ENCODE measurements at places on chromosomes 1 and 21. TPM values are rescaled to one million over a fixed set of nuclear protein-coding genes. Genes with fewer than 3 reads are reported as not detected.

- H3K4me1 ChIP-seq: no peaks in the 10 kb centered on the region
- H3K27me3 ChIP-seq: no peaks in the 10 kb centered on the region
- no peak for DNase-seq
- peaks cover 11% of the 10 kb centered on the region for H3K36me3 ChIP-seq
Measured at GRCh38 chr1:168408884-168409283, 128.2 kb downstream of the TBX19 start.

- H3K27ac ChIP-seq: no peak overlapping the region
- H3K36me3 ChIP-seq: no peaks in the 10 kb centered on the region
- DNase-seq: no peak
- H3K4me1 ChIP-seq: no peaks in the 10 kb centered on the region
Measured at GRCh38 chr1:231630558-231631205, 4.1 kb downstream of the DISC1 start.

- no peak for DNase-seq
- no peaks in the 10 kb centered on the region for H3K36me3 ChIP-seq
- no peaks in the 10 kb centered on the region for H3K4me1 ChIP-seq
- no peak overlapping the region for H3K27ac ChIP-seq
- H3K4me3 ChIP-seq: no peak overlapping the region
Measured at GRCh38 chr21:41615613-41616012, 107.7 kb upstream of the TMPRSS2 start.

DNA sequence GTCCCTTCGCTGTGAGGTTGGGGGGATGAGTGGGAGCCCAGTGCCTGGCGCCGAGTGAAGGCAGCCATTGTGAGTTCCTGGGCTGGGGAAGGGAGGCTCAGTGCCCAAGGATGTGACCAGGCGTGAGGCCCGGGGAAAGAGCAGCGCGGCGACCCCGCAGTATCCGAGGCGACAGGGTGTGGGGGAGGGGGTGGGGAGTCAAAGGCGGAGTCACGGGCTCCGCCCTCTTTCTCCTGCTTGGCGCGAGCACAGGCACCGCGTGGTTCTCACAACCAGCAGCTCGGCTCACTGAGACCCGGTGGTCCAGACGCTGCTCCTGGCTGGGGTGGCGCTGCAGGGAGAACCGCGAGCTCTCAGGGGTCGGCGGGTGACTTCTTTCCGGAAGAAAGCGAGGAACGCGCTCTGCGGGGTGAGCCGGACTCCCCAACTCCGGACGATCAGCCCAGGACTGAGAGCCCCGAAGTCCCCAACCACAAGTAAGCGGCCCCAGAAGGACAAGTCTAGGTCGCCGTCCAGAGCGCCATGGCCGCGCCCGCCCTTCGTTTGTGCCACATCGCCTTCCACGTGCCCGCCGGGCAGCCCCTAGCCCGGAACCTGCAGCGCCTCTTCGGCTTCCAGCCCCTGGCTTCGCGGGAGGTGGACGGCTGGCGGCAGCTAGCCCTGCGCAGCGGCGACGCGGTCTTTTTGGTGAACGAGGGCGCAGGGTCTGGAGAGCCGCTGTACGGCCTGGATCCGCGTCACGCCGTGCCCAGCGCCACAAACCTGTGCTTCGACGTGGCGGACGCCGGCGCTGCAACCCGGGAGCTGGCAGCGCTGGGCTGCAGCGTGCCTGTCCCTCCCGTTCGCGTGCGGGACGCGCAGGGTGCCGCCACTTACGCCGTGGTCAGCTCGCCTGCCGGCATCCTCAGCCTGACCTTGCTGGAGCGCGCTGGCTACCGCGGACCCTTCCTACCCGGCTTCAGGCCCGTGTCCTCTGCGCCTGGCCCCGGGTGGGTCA, at the start of gene HPDL:
Gene HPDL (plus strand): TSS at position 269 of the 997 bp plus-strand sequence. CDS start 254 bp downstream, at position 523.
- peak; percentile 94 for DNase-seq
- peaks cover 27% of the 10 kb centered on the region for H3K36me3 ChIP-seq
- H3K27ac ChIP-seq: no peak within 1 kb of the TSS
- no peaks in the 10 kb centered on the region for H3K27me3 ChIP-seq
- H3K4me3 ChIP-seq: peak within 1 kb of the TSS; percentile 75

DNA sequence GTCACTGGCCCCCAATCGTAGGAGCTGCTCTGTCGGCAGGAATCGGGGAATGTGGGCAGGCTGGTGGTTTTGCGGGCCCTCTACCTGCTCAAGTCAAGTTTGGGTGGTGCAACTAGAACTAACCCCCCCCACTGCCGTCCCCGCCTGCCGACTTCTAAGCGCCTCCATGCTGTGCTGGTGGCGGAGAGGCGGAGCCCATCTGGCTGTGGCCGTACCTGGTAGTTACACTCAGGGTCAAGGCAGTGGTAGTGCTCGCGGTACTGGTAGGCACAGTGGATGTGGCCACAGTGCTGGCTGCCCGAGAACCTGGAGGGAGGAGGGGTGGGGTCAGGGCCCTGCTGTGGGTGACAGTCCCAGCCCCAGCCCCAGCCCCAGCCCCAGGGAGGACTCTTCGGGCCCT, 140.0 kb downstream of the CASZ1 start:
- H3K4me1 ChIP-seq: no peaks in the 10 kb centered on the region
- peaks cover 4% of the 10 kb centered on the region for H3K36me3 ChIP-seq
- no peak overlapping the region for H3K4me3 ChIP-seq
- no peak for DNase-seq

- H3K27me3 ChIP-seq: no peaks in the 10 kb centered on the region
- no peaks in the 10 kb centered on the region for H3K36me3 ChIP-seq
- H3K4me3 ChIP-seq: no peak overlapping the region
- peak; percentile 43 for DNase-seq
- H3K27ac ChIP-seq: no peak overlapping the region
Measured at GRCh38 chr1:20439282-20439681, 46.7 kb downstream of the CAMK2N1 start.

DNA sequence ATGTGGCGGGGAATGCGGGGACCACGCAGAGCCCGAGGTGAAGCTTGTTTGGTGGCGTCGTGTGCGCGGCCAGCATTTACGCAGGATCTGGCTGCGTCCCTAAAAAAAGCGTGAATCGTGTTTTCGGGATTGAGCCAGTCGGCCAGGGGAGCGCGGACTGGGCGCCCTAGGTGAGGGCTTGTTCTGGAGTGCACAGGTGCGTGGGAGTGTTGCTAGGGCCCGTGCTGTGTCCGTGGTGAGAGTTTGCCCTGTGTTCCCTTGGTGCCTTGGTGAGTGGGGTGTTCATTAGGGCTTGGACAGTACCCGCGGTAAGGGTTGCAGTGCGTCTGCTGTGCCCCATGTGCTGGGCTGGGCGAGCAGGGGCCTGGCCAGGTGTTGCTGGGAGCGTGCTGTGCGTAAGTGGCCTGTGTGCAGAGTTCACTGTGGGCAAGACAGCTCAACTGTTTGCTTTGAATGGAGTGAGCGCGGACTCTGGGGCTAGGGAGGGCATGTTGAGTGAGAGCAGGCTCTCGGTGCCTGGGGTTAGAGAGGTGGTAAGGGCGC, 673 bp downstream of the CD46 start:
- peaks cover 14% of the 10 kb centered on the region for H3K36me3 ChIP-seq
- H3K4me3 ChIP-seq: peak overlapping the region; percentile 99
- no peak overlapping the region for H3K27ac ChIP-seq
- no peak for DNase-seq
- H3K27me3 ChIP-seq: no peaks in the 10 kb centered on the region
- peaks cover 3% of the 10 kb centered on the region for H3K4me1 ChIP-seq

- H3K27me3 ChIP-seq: no peaks in the 10 kb centered on the region
- no peak overlapping the region for H3K4me3 ChIP-seq
- no peaks in the 10 kb centered on the region for H3K36me3 ChIP-seq
- H3K27ac ChIP-seq: no peak overlapping the region
- H3K4me1 ChIP-seq: no peaks in the 10 kb centered on the region
Measured at GRCh38 chr1:116690849-116691406, 23.4 kb upstream of the IGSF3 start.

- no peaks in the 10 kb centered on the region for H3K36me3 ChIP-seq
- H3K27ac ChIP-seq: no peak overlapping the region
- H3K4me3 ChIP-seq: no peak overlapping the region
- no peak for DNase-seq
- no peaks in the 10 kb centered on the region for H3K27me3 ChIP-seq
- no peaks in the 10 kb centered on the region for H3K4me1 ChIP-seq
Measured at GRCh38 chr1:119040489-119040888, 52.3 kb upstream of the TBX15 start.

DNA sequence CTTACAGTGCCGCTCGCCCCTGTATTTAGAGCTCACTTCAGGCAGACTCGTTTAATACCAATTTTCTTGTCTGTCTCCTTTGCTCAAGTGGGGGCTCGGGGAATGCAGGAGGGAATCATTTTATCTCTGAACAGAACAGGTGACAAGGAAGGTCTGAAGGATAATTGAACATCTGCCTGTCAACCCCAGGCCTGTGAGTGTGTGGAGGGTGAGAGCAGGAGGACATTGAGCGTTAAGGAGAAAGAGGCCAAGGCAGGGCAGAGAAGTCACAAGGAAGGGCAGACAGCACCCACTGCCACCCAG, 9.7 kb upstream of the PEF1 start:
- no peaks in the 10 kb centered on the region for H3K27me3 ChIP-seq
- DNase-seq: no peak
- H3K4me3 ChIP-seq: no peak overlapping the region
- H3K36me3 ChIP-seq: no peaks in the 10 kb centered on the region
- no peak overlapping the region for H3K27ac ChIP-seq

The KCNJ9 gene
- total RNA-seq: 0.09 TPM

The EFNA1 gene
- total RNA-seq: 1.9 TPM

The NAV1 gene
- 21.6 TPM for total RNA-seq

The SEC16B gene
- 0.70 TPM for total RNA-seq

The HIPK1 gene
- 65.7 TPM for total RNA-seq

The HAO2 gene
- 0.61 TPM for total RNA-seq

The RORC gene
- total RNA-seq: 0.52 TPM

Measured in H9 (cell line).